ENCODE measurements at places on chromosomes 1 and 21.

DNA sequence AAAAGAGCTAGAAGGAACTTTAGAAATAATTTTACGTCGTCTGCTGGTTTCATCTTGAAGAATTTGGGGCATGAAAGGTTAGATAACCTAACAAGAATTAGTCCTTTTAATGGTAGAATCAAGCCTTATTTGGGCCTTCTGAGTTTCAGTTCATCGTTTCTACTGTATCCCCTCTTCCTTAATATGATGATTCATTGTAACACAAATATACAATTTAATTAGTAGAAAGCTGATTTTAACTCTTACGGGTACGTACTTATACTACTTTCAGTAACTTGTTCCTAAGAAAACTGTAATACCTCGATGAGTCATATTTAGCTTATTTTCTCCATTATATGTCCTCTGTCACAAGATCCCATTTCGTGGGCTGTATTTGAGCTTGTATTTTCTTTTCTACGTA is 264.7 kb downstream of the RYR2 start:
- no peak for DNase-seq

DNA sequence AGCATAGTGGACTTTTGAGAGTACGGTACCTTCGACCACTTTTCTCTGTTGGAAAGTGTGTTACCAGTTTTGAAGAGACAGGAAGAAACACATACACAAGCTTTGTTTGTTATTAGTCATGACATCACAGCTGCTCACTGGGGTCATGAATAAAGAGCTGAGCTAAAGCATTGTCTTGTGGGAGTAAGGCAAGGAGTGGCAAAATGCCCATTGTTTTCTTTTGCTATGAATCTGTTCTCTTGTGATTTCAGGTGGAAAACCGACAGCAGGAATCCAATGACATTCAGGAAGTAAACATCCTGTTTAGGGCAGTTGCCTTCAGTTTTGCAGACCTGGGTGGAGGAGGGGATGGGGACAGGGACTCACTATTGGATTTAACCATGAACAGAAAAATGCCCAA is 66.2 kb downstream of the RGL1 start:
- no peak for DNase-seq

DNA sequence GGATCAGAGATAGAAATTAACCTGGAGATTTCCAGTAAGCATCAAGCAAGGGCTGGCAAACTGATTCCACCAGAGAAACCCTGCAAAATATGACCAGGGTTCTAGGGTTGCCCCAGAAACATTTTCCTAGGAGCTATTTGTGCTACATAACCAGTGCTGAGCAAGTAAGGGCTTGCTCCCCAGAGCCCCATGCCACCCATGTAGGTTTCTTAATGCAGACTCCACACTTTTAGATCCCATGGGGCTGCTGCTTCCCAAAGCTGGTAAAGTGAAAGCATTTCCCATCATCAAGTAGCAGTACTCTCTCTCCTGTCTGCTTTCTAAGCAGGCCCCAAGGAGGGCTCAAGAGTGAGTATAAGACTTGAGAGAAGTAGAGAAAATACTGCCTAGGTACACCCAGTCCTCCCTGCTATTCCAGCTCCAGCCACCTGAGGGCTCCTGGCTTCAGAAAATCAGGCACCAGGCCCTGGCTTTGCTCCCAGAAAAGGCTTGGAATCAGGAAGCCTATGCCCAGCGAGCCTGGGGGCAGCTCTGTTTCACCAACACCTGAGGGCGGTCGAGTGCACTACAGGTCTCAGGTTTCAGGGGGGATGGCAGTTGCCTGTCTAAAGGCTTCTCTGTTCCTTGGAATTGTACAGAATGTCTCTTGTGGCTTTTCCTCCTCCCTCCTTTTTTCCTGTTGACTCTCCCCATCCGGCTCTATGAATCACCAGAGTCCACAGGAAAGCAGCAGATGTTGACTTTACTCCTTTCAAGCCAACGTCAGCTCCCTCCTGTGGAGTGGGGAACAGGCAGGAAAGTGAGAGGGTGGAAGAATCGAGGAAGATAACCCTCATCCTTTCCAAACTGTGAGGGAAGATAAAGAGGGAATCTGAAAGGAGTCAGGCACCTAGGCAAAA is 6.2 kb upstream of the ANKRD35 start:
- DNase-seq = peak; percentile 86

- peak; percentile 5 for DNase-seq
Observed at GRCh38 chr1:53348486-53349368, 20.9 kb upstream of the LRP8 start.

Data from liver (tissue), 10 donors.